Activated CD4-positive, alpha-beta T cell treated with anti-CD3 and anti-CD28 coated beads for 1 hour (primary cell): ENCODE measurements at places on chromosomes 3 and 15.

DNA sequence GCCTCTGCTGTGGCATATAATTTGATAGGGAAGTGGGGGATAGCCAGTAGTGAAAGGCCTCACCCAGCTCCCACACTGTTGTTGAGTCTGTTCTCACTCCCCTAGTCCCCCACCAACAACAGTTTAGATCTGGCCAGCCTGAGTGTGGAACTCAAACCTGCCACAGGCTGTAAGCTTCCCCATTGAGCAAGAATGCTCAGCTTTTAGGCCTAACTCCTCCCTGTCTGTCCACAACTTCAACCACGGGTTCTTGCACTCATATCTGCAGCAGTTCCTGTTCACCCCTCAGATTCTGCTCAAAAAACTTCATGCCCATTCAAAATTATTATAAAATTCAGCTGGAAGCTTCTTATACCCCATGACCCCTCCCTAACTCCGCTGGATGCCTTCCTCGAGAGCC, 975.1 kb downstream of the NSUN3 start:
- no peak for DNase-seq

DNA sequence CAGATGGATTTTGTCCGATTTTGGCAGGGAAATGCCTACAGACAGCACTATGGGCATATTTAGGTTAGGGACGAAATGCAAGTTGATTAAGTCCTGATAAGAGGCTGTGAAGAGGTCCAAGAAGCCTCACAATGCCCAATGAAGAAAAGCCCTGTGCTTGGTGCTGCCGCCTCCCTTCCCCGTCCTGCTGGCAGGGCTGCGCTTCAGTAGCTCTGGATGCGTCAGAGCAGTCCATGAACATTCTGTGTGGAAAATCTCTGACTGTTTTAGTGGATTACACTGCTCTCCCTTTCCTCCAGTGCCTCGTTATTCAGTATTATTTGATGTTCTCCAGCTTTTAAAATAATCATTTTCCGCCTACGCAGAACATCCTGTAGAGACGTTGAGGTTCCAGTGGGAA, 39.6 kb downstream of the MLH1 start:
- DNase-seq = no peak

- DNase-seq = no peak
These were observed 29.8 kb downstream of the IL1RAP start for GRCh38 chr3:190543671-190544070.

DNA sequence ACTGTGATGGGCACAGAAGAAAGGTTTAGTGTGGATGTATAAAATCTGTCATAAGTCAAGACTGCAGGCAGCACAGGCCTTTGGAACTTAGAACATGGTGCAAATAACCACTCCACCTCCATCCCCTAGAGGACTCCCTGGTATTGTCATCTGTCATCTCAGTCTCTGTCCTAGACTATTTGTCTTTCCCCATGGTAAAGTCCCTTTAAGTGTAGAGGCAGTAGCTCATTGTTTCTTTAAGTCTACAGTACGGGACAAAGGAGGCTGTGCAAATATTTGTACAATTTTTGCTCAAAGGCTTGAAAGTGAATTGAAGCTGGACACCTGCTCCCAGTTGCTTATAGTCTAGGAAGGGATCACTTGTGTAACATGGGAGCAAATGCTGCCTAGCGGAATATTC, 3.2 kb upstream of the PXYLP1 start:
- no peak for DNase-seq

GRCh38 chr3:188294113-188294512, 140.2 kb downstream of the LPP start:
- DNase-seq = no peak

DNA sequence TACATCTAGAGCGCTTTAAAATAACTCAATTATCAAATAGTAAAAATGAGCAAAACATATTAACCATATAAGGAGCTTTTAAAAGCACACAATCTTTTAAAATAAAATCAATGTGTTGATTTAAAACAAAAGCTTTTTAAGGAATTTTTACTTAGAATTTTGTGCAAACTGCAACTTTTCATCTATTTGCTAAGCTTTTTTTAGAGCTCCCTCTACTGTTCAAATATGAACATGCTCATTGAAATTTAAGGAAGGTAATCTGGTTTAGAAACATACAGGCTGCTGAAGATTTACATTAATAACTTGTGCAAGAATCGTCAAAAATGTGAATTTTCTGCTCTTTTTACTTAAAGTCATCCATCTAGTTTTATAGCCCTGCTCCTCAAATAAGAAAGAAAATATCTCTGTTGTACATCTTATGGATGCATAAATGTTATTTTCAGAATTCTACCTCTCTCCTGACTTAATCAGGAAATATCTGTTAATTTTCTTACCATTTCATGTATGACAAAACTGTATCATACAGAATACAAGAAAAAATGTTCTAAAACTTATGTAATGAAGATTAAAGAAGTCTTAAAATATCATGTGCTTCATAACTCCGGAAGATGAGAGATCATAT, 469.4 kb upstream of the ROBO2 start:
- no peak for DNase-seq

DNA sequence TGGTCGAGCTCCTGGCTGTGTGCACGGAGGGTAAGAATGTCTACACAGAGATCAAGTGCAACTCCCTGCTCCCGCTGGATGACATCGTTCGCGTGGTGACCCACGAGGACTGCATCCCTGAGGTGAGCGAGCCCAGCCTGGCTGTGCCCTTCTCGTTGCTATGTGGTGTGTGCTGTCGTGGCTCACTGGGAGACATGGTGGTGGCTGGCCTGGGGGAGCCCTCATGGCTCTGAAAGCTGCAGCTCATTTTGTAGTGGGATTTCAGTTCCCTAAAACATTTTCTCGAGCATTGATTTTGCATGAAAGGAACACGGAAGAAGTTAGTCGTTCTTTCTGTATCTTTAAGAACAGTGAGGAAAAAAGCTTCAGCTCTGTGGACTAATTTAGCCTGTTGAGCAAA, 200.5 kb downstream of the ITPR1 start:
- no peak for DNase-seq
